ENCODE measurements at places on chromosomes 4 and X.

DNA sequence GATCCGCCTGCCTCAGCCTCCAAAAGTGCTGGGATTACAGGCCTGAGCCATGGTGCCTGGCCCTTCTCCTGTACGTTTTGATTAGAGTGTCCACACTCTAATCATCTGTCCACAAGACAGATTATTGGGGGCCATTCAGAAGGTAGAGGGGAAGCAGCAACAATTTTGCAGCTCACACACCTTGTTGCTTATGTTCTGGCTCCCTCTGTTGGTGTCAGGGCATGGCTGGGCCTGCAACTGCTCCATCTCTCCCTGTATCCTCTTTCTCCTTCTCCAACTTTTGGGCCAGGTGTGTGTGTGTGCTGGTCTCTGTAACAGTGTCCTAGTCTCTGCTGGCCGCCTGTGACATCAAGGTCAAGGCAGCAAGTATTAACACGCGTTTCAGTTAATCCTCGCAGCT, 125.5 kb upstream of the MBNL3 start:
- DNase-seq, result no peak

DNA sequence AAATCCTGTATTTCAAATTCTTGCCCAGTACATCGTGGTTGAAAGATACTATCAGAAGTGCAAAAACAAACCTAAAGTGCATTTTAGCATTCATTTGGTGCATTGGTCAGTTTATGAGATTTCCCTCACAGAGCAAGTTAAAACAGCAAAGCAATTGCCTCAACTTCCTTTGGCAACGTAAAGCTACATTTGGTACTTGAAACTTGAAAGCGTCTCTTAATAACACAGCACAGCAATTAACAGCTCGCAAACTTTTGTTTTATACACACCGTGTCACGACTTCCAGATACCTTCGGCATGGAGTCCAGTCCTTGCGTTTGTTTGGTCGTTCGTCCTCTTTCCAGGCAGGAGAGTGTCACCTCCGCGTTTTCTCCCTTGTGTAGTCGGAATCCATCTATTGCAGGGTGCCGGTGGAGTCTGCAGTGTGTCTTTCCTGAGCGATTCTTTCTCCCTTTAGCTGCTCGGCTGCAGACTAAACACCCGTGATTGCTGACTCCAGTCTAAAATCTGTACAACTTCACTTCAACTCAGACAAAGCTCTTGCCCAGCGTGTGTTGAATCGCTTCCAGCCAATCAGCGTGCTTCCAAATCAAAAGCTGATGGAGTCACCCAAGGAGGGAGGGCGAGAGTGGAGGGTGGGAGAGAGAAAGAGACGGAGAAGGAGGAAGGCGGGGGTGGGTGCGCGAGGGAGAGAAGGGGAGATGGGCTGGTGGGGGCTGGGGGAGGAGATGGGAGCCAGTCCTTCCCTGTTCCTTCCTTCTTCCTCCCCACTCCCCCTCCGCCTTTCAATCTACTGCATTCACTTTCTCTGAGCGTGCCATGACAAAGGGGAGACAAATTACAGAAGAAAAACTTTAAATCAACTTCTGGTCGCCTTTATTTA, at the start of gene PCDH18:
PCDH18 (minus strand) TSS at position 509 of the 883 bp plus-strand sequence; CDS start at position 103, 406 bp downstream.
- peak; percentile 98 for DNase-seq

- no peak for DNase-seq
Measured at GRCh38 chr4:32841217-32841616, 2121.0 kb downstream of the PCDH7 start.

- no peak for DNase-seq
Measured at GRCh38 chr4:991451-992296, 1.5 kb downstream of the SLC26A1 start.

DNA sequence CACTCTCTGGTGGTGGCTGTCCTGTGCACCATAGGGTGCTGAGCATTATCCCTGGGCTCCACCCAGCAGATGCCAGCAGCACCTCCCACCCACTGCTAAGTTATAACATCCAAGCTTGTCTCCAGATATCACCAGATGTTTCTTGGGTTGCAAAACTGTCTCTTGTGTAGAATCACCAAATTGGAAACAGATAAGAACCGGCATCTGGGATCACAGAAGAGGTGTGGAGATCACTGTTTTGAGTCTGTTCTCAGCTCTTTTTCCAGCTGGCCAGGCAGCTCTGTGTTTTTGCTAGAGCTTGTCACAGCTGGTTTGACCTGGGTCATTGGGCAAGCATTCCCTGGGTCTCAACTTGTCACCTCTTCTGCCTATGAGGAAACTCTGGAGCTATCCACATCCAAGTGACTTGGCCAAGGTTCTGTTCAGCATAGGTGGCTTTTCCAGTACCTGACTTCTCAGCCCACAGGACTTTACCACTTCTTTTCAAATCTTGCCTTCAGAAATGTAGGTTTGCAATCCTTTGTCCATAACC, 15.3 kb upstream of the PUDP start:
- DNase-seq, result no peak

GRCh38 chr4:119103263-119103662, 32.4 kb upstream of the MYOZ2 start:
- no peak for DNase-seq

DNA sequence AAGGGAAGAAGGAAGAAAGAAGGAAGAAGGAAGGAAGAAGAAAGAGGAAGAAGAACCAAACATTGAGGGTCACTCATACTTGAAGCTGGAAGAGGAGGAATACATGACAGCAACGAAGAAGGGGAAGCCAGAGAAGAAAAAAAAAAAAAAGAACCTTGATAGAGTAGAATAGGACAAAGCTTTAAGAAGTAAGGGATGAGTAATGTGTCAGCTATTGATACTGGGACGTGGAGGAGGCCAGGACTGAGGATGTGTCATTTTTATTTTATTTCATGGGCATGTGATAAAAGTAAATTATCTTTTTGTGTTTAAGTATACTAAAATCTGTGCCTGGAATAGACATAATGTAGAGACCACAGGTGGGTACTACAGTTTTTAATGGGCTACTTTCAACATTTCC, 6.4 kb downstream of the EDA2R start:
- DNase-seq, result no peak

DNA sequence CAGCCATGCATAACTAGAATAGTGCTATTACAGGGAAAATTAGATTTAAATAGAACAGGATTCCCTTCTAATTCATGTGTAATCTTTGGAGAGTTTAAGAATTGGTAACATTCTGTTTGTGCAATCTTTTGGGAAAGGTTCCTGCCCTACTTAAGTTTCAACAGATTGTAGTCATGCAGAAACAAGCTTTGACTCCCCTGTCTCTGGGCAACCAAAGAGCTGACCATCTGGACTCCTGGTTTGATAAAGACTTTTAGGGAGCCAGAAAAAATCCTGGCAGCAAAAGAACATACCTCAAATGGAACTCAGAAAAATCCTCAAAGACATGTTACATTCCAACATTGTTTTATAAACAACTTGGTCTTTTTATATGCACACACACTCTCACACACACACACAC, 191.1 kb upstream of the NEIL3 start:
- no peak for DNase-seq

DNA sequence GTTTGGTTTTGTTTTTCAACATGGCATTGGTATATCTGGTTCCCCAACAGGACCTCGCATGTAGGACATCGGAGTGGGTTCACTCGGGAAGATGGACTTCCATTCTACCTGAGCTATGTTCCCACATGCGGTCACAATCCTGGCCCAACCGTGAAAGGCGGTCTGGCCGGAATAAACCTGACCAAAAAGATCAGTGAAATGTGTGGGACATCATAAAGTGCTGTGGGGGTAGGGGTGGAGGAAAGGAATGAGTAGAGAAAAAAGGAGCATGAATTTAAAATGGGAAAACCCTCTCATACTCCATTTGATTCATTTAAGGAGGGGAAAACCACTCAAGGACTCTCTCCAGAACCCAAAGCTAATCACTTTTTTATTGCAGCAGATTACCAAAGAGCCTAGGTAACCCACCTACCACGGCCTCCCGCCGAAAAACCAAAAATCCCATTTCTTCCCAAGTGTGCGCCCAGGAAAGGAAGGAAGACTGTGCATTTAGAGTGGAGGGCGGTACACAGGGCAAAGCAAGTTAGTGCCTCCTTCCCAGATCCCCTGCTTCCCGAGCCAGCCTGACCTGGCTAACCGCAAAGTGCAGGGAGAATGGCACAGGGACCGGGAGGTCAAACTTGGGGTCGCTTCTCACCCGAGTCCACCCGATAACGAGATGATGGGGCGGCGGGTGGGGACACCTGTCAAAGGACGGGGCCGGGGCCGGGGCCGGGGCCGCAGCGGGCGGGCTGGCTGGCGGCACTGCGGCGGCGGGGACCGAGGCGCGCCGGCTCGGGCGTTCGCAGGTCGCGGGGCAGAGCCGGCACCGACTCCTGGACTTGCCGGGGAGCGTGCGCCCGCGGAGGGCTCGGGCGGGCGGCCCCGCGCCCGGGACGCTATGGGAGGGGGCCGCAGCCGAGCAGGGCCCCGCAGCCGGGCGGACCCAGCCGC, 669 bp downstream of the TMEM150C start:
- peak; percentile 32 for DNase-seq

- no peak for DNase-seq
Measured at GRCh38 chrX:26925088-26925487, 538.1 kb downstream of the PPP4R3C start.

DNA sequence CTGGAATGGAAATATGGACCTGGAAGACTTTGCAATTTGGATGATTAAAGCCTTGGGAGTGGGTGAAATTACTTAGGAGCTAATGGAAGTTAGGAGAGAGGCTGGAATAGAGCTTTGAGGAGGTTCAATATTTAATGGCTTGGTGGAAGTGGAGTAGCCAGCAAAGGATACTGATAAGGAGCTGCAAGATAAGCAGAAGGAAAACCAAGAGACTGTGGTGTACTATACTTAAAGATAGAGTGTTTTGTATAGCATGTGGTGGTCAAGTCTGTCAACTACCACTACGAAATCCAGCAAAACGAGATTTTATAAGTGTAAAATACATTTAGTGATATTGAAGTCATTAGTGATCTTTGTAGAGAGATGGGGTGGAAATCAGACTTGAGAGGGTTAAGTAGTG, 54.0 kb upstream of the TMLHE start:
- no peak for DNase-seq

GRCh38 chr4:86034616-86035015, 325.2 kb downstream of the MAPK10 start:
- no peak for DNase-seq

DNA sequence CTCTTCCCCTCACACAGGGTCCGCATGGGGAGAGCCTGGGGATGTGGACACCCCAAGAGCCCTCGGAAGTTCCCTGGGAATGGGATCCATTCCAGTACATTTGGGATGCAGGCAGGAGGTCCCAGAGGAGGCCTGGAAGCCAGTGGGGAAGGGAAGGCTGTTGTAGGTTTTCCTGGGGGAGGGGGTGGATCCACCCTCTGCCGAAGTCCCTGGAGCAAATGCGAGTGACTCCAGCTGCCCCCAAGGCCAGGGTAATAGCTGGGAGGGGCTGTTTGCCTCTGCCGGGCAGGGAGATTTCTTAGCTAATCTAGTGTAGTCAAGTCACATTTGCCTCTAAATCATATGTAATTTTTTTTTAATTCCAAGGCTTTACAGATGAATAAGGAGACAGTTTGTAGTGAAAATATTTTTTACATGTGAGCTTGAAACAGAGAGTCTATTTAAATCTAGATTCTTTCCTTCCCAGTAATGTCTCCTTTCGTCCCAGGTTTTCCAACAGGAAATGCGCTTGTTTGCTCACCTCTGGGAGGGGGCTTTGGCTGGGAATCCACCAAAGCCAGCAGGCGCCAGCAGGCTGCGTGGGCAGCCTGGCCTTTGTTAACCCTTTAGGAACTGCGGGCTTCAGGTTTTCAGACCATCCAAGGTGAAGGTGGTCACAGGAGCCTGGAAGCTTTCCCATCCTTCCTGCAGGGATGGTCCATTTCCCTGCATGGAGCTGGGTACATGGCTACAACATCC, 26.8 kb downstream of the SH3TC1 start:
- DNase-seq, result peak; percentile 64

DNA sequence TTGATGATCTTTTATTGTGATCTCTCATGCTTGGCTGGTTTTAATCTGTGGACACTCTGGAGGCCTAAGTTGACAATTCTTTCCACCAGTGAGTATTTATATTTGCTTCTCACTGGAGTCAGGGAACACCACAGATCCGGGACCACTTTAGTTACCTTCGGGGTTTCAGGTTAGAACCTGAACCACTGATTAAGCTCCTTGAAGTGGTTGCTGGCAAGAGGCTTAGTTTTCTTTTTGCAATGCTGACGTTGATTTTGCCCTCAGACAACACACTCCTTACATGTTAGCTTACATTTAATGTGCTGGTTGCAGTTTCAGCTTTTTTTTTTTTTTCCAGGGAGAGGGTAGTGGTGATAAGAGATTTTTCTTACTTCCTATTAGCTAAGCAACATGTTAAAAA, 10.5 kb upstream of the ZNF330 start:
- DNase-seq, result no peak

GRCh38 chrX:14837155-14837554, 35.7 kb downstream of the FANCB start:
- DNase-seq, result no peak

- no peak for DNase-seq
Measured at GRCh38 chr4:165905405-165906027, 32.5 kb downstream of the TLL1 start.

DNA sequence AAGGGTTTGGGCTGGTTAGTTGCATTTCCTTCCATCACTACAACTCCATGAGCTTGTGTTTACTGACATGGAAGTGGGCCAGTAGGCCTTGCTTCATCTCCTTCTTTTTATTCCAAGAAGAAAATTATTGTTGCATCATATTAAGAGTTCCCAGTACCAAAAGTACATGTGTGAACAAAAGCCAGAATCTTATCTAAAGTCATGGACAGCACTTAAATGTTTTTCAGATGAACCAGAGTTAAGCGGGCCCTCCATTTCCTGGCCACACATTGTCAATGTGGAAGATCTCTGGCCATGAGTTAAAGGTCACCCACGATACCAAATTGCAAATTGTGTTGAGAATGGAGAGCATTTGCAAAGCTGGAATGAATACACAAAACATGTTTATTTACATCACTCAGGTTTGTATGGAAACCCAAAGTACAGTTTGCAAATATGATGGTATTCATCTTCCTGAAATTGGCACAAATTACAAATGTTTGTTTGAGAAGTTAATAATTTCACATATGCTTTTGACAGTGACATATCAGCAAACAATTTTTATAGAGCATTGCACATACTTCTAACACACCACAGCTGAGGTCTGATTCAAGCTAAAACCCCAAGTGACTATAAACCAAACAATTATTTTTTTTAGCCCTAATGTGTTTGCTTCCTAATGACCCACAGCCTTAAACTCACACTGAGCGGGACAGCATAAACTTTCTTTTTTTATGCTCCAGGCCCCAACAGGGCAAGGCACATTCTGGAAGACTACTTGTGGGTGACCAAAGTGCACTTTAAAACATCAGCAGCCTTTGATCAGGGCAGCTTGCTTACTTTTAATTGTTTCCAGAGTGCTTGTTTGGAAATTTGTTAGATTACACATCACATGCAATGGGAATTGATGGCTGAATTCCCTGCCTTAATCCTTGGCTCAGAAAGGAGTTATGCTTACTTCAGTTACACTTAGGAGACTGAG, 502.9 kb upstream of the SLIT2 start:
- peak; percentile 31 for DNase-seq

GRCh38 chrX:40156470-40157227, 58.9 kb upstream of the BCOR start:
- no peak for DNase-seq

- no peak for DNase-seq
Measured at GRCh38 chr4:9608300-9608699, 164.1 kb downstream of the DEFB131A start.
